ENCODE measurements at places on chromosomes 5 and 9. TPM values are rescaled to one million over a fixed set of nuclear protein-coding genes. Genes with fewer than 3 reads are reported as not detected.

C7 gene
- total RNA-seq = 346 TPM

KIF27 gene
- 3.4 TPM for total RNA-seq

DNA sequence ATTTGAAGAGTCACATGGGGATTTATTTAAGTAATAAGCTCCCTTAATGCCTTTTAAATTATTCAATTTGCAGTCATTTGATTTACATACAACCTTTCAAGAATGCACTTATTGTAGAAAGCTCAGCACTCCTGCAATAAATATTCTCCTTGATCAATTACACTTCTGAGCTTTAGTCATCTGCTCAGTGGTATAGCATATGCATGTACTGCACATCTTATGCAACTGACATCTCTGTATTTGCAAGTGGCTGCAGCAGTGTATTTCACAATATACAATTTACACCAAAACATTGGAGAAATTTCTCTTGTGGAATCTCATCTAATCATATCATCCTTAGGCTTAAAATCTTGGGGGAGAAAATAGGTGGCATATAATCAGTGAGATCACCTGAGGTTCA is 325.7 kb downstream of the SLF1 start:
- DNase-seq = no peak

DNA sequence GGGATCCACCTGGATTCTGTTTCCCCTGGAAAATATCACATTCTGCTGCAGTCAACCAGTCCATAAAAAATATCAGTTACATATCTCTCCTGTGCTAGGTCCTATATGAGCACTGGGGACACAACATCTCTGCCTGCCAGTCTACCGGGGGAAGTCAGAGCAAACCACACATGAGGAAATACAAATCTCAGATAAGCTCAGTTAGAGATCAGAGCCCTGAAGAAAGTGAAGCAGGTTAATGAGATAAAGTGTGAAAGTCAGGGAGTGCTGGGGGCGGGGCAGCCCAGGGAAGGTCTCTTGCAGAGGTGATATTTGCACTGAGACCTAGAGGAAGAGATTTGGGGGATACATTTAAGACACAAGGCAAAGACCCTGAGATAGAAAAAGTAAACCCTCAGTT is 67.8 kb upstream of the SLC1A1 start:
- DNase-seq = no peak

GRCh38 chr5:176817841-176818377 is 7.5 kb downstream of the UNC5A start:
- peak; percentile 72 for DNase-seq

Data from Right ventricle myocardium inferior (tissue), 1 donor.